ENCODE measurements at places on chromosomes 5 and 9.
A peak's percentile ranks its signal among the peaks of the same experiment; 100 is the strongest.

DNA sequence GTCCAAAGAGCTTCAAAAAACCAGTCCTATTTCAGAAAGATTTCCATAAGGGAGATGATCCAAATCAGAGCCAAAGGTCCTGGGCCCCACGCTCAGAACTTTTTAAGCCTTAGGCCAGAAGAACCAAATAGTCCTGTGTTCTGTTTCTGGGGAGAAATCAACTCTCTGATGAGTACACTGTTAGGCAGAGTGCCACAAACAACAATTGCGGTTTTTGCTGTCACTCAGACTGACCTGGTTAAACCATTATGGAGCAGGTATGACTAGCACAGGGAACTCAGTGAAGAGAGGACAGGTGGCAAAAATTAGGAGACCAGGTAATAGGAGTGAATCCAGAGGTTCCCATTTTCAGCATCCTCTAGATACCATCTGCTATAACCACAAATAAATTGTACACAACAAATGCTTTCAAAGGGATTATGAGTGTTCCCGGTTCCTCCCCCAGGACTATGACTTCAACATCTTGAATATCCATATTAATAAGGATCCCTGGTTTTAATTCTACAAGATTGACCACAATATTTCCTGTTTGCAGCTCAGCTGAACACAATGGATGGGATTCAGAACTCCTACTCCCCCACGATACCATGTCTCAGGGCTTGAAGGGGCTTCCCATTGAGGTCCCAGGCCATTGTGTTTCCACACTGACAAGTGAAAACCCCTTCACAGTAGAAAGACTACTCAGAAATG, 52.1 kb upstream of the FREM1 start:
- DNase-seq: no peak

DNA sequence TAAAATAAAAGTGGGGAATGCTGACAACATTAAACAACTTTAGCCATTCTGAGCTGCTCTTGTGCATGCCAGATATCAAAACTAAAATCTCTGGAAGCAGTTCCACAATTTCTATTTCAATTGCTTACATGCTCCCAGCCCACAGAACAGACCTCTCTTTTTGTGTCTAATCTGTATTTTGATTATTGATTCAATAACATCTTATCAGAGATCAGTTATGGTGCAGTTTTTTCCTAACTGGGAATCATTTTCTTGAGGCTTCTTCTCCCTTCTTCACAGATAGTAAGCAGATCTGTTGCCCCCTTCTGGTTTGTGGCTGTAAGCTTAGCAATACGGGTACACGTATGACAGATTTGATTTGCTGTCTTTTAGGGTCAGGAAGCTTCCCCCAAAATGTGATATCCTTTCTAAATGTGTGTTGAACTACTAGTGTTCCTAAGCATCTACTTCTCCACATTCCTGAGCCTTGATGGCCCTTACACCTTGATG, 39.4 kb downstream of the MRPS27 start:
- DNase-seq: no peak

GRCh38 chr9:133552236-133552635, 17.7 kb downstream of the ADAMTSL2 start:
- DNase-seq: no peak

GRCh38 chr5:97004423-97005060, 68.7 kb downstream of the LNPEP start:
- no peak for DNase-seq

DNA sequence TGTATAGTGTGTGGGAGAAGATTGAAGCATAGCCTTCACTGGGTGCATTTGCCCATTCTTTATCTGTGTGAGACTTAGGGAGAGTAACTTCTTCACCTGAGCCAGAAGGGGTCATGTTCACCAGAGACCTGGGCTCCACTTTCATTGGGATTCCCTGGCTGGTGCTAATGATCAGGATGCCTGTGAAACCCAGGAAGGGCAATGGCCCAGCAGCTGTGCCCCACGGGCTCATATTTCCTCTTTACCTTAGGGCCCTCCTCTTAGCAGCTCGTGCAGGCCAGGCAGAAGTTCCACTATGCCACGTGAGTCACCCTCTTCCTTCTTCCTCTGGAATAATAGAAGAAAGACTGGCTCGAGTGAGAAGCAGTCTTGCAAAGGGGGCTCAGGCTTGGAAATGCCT, 5.0 kb downstream of the PPARGC1B start:
- no peak for DNase-seq

- DNase-seq: no peak
Measured at GRCh38 chr9:35743452-35743851, 5.6 kb downstream of the GBA2 start.

- peak; percentile 91 for DNase-seq
Measured at GRCh38 chr9:136539427-136540421, 6.1 kb downstream of the NOTCH1 start.

DNA sequence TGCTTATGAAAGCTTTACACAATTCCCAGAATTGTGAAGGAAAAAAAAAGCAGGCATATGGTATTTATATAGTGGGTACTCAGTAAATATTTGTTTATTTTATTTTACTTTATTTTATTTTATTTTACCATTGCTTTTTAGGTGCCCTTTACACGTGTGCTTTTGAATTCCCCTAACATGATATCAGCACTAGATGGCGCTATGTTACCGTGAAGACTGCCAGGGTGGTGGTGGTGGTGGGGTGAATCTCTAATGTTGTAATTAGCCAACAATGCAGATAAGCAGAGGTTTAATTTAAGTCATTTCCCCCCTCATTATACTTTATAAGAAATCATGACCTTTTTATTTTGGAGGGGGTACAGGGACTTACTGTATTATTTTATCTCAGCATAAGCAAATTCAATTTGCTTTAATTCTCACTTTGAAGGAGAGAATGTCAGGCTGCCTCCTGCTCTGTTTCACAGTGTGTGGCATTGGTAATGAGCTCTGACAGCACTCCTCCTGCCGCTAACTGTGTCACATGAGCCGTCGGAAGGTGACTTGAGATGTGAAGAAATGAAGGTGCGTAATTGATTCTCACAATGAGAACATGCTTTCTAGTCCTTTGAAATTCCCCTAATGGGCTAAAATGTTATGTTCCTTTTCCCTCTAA, 165.6 kb downstream of the YTHDC2 start:
- peak; percentile 27 for DNase-seq

- DNase-seq: no peak
Measured at GRCh38 chr9:109593612-109594011, 95.5 kb upstream of the PTPN3 start.

- DNase-seq: no peak
Measured at GRCh38 chr5:93589829-93590215, 6.8 kb downstream of the NR2F1 start.

GRCh38 chr5:10695055-10695649, 65.9 kb downstream of the DAP start:
- peak; percentile 63 for DNase-seq

DNA sequence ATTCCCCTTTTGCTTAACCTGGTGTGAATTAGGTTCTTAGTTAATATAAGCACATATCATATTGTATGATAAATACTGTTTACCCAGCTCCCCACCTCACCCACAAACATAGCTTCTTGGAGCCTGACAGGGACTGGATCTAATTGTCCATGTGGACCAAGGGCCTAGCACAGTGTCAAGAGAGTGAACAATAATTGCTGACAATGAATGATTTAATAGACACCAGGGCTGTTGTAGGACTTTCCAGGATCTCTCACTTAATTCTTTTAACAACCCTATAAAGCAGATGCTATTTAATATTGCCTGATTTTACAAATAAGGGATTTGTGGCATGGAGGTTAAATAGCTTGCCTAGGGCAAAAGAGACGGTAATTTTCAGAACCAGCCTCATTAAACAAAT, 24.8 kb downstream of the AK3 start:
- DNase-seq: no peak

DNA sequence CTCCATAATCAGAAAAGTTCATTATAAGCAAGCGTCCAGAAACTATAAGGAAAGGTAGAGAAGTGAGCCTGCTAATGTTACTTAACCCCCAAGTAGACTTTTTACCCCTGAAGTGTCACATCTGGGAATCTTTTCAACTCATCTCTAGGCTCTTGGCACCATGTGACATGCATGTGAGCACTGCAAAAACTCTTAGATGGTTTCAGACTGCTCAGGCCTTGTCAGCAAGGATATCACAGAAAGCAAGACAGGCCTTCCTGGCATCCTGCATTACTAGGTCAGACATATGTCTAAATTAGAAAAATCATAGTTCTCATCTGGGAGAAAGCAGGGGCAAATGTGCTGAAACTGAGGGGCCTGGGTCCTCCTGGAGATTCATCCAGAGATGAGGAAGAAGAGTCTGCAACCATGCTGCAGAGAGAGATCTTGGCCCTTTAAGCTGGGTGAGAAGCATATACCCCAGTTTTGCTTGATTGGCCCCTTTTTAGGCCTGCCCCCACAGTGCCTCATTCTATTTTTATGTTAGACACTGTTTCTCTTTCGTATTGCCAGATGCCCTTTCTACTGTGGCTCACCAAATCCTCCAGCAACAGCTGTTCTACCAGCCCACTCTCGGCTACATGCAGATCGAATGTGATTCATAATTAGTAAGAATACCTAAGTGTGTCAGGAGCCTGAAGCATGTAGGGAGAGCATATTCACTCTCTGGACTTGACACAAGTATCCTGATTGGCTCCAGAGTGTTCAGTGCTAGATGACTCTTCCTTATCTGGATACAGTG, 19.0 kb downstream of the TMEM8B start:
- peak; percentile 85 for DNase-seq

GRCh38 chr5:77444356-77444755, 47.8 kb downstream of the WDR41 start:
- no peak for DNase-seq

DNA sequence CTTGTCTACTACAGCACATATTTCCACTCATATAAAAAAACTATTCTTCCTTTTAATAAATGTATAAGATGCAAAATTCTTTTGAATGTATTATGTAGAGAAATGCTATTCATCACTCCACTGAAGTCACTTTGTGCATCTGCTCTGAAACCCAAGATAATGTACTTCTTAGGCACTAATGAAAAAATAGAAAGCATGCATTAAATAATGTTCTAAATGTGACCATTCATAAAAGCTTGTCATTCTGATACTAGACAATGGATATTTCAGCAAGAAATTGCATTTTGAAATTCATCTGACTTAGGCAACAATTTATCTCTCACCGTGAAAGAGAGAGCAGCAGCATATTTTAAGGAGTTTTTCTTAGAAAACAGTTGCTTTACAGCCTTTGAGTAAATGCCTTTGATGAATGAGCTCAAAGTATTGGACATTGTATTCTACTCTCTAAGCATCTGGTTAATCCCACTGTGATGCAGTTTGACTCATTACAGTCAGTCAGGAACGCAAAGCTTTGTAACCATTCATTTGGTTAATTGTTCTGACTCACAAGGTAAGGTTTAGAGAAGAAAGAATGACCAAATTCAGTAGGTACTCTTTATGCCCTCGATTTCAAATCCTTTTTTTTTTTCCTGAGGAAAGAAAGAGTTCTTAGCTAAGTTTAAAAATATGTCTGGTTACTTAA, 2233.8 kb upstream of the C9orf72 start:
- DNase-seq: no peak

GRCh38 chr5:115749016-115749415, 67.4 kb downstream of the CDO1 start:
- DNase-seq: no peak

DNA sequence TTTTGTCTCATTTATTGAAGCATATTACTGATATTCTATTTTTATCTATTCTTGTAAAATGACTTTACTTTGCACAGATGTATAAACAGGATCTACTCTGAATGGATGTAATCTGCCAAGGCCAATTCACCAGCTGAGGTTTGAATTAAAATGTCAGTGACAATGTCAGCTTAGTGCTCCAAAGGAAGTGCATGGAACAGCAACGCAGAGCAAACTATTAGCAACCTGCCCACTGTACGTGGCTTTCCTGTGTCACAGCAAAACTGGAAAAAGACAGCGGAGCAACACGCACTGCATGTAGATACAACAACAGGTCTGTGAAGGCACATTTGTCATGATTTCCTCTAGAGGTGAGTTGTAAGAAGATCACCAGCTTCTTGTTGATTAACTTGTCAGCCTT, 409.4 kb downstream of the MED10 start:
- no peak for DNase-seq

GRCh38 chr5:81297531-81297930, 3.9 kb upstream of the ZCCHC9 start:
- DNase-seq: no peak

DNA sequence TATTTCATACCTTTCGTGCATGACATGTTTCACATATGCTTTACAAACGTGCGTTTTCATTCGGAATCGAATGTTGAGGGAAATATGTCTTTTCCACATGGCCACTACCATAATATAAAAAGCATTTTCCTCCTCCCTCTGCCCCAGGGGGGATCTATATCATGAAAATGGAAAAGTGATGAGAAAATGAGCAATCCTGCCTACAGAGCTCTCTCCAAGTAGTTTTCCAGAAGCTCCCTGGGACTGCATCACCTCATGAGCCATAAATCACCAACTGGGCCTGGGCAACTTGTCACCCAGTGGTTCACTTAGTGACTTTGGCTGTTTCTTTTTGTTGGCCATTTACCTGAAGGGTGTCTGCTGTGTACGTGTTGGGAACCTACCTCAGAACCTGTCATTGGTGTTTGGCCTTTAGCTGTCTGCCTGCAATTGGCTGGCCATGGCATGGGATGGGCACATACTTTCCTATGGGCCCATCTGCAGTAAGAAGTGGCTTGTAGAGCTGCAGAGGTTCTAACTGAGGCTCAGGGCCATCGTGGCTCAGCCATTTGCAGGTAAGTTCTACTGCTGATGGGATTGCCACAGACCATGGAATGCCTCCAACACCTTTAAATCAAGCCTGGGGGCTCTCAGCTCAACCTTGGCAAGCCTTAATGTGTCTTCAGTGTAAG, 9.5 kb upstream of the TIFAB start:
- DNase-seq: no peak

GRCh38 chr5:92472981-92473566, 1090.0 kb upstream of the ARRDC3 start:
- DNase-seq: no peak

- no peak for DNase-seq
Measured at GRCh38 chr9:137434498-137435380, 6.4 kb downstream of the ENTPD8 start.

DNA sequence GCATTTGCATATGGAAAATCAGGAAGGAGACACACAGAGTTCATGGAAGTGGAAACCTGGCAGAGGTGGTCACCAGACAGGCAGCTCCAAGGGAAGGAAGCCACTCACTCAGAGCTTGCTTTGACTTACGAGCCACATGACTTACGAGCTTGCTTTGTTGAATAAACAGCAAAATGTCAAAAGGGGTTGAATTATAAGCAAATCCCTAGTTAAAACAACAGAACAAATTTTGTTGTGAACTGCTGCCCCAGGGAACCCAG, 164.3 kb downstream of the SYK start:
- DNase-seq: no peak

- no peak for DNase-seq
Measured at GRCh38 chr5:173180331-173180730, 36.0 kb downstream of the BNIP1 start.

DNA sequence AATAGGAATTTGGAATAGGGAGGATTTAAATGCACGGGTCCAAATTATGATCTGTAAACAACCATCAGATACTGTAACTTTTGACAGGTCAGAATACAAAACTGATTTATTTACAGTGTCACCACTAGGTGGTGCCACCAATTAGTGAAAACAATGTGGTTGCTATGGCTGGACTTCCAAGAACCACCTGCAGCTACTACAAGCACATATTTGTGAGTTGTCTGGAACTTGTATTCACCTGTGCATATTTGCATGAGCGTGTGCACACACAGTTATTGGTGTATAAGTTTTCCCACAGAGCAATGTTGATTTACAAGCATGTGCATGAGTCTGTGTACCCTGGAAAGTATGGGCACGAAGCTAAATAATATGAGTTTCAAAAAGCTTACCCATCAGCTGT, 3.0 kb upstream of the HRCT1 start:
- peak; percentile 78 for DNase-seq

Measured in GM20000 (cell line).